Type B pancreatic cell (in vitro differentiated cells): ENCODE measurements at places on chromosomes 1 and 21. TPM values are rescaled to one million over a fixed set of nuclear protein-coding genes. Genes with fewer than 3 reads are reported as not detected.

The IL24 gene
- total RNA-seq = not detected in 2 replicates

The SMPDL3B gene
- total RNA-seq = 3.2 and 3.6 TPM in 2 replicates

DNA sequence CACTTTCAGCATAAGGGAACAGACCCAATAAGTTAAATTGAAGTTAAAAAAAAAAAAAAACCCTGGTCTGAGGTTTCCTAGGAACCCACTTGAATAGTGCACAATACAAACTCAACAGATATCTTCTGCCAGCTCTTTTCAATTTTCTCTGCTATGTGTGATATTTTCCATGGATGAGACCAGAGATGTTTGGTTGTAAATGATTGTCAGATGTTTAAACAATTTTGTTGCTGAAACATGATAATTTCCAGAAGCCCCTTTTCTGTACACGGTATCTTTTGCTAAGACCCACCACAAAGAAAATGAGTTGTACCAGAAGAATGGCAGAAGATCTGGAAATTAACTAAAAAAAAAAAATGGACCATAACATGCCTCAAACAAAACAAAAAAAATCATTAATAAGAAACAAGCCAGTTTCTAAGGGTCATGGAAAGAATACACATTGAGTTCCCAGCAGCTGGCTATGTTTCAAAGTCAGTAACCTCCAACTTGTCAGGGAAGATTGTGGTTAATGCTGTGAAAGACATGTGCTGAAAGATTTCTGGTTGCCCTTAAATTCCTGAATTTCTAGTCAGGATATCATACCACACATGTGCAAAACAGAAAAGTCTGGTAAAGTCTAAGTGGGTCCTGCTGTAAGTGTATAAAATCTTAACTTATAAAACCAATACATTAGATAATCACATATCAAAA, 35.6 kb upstream of the MGST3 start:
- peaks cover 34% of the 10 kb centered on the region for H3K27me3 ChIP-seq
- H3K27ac ChIP-seq = no peak overlapping the region
- no peaks in the 10 kb centered on the region for H3K36me3 ChIP-seq
- H3K4me1 ChIP-seq = peaks cover 19% of the 10 kb centered on the region
- no peak for DNase-seq

The COL8A2 gene
- total RNA-seq = 0.14 and 2.5 TPM in 2 replicates

GRCh38 chr1:154181944-154182343, 10.0 kb downstream of the TPM3 start:
- H3K4me3 ChIP-seq = peak overlapping the region; percentile 100
- no peak for DNase-seq
- H3K27me3 ChIP-seq = peaks cover 4% of the 10 kb centered on the region

GRCh38 chr1:229252228-229252984, 18.5 kb upstream of the RAB4A start:
- peaks cover 47% of the 10 kb centered on the region for H3K4me1 ChIP-seq
- peak overlapping the region; percentile 93 for H3K27ac ChIP-seq
- H3K4me3 ChIP-seq = peak overlapping the region; percentile 77
- H3K36me3 ChIP-seq = no peaks in the 10 kb centered on the region
- peaks cover 3% of the 10 kb centered on the region for H3K27me3 ChIP-seq

- H3K4me1 ChIP-seq = peaks cover 5% of the 10 kb centered on the region
- H3K27ac ChIP-seq = no peak overlapping the region
- no peak for DNase-seq
- peaks cover 22% of the 10 kb centered on the region for H3K27me3 ChIP-seq
- H3K4me3 ChIP-seq = no peak overlapping the region
Observed at GRCh38 chr1:62967031-62967430, 183.1 kb downstream of the ATG4C start.

DNA sequence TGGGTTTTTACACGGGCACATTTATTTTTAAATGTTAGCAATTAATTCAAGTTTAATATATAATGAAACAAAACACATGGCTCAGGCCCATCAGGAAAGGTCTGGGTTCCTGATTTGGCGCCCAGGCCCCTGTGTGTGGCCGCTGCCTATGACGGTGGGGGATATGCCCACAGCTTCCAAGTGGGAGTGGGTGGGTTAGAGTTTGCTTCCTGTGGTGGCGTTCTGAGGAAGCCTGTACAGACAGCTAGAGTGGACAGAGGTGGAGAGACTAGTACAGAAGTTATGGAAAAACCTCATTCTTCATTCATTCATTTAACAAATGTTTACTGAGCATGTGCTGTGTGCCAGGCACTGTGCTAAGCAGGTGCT, 22.4 kb upstream of the EPS8L3 start:
- H3K4me1 ChIP-seq = peaks cover 46% of the 10 kb centered on the region
- no peaks in the 10 kb centered on the region for H3K36me3 ChIP-seq
- no peaks in the 10 kb centered on the region for H3K27me3 ChIP-seq
- no peak overlapping the region for H3K4me3 ChIP-seq
